ENCODE measurements at places on chromosomes 12 and 14.
A peak's percentile ranks its signal among the peaks of the same experiment; 100 is the strongest.

GRCh38 chr12:47785036-47785886 is 12.2 kb downstream of the SLC48A1 start:
- DNase-seq = no peak

- no peak for DNase-seq
Observed at GRCh38 chr12:9132008-9132535, 16.4 kb upstream of the A2M start.

GRCh38 chr12:13654456-13654855 is 326.9 kb downstream of the GRIN2B start:
- DNase-seq = no peak

DNA sequence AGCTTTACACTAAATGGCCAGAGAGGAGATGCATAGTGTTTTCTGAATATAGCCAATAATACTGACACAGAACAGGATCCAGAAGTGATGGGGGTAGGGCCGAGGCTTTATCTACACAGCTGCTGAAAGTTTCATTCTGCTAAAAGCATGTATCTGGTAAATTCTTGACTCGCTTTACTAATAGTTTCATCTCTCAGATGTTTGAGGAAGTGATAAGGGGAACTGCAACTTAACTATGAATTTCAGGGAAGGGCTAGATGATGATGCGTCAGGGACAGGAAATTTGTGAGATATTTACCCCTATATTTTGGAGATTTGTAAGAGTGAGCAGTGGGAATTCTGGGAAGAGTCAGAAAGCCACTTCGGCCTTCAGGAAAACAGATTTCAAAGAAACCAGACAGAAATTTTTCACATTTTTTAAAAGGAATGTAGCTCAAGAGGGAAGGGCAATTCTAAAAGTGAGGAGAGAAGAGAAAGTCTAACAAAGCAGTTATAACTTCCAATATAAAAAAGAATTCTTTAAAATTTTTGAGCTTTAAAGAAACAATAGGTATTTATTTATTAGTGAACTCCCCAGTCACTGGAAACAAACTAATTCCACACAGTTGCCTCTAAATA is 243.1 kb downstream of the BCAT1 start:
- no peak for DNase-seq

DNA sequence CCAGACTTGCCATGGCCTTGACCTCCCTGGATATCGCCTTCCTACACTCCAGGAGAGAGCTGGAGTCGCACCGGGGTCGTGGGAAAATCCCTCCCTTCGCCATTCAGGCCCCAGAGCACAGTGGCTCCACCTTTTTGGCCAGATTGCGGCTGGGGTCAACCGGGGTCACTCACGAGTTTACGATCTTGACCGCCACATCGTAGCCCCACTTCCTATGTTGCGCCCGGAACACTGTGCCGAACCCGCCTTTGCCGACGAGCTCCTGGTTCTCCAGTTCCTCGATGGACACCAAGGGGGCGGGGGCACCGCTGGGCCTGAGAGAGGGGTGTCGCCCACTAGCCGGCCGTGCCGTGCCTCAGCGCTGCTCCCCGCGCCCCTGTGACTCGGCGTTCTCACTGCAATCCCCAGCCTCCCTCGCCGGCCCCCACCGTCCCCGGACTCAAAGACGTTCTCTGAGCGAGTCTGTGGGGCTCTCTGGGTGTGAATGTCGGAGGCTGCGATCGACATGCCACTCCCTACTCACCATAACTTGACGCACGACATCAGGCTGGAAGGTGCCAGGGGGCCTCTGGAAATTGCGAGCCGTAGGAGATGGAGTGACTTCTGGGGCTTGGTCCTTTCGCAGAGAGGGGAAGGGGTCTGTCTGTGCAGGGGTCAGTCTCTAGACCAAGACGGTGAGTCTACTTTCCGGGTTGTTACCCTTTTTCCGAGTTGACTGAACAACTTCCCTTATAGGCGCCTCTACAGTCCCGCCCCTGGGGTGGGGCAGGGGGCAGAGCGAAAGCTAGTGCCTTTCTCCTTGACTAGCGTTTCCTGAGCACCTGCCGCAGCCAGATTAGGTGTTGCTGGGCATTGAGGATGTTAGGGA is at the start of gene RIPK3:
TSS of gene RIPK3 (minus strand) at position 708 of the 868 bp plus-strand sequence. CDS start at position 543, 165 bp downstream.
- DNase-seq = no peak

GRCh38 chr12:76495556-76495955 is 64.0 kb downstream of the OSBPL8 start:
- DNase-seq = no peak

DNA sequence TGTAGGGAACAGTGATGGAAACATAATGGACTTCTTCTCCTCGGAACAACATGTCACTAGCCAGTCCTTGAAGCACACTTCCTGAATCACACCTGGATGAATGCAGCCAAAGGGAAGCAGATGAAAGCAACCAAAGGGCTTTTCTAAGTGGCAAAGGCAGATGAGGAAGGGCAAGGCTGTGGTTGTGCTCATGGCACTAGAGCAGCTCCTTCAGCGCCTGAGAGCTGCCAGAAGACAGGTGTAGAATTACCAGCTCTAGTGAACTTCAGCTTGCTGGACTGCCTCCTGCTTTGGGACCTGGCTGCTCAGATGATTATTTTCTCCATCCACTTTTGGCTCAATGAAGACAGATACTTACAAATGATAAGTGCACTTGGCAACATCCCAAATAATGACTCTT is 1372.1 kb upstream of the SEL1L start:
- no peak for DNase-seq

DNA sequence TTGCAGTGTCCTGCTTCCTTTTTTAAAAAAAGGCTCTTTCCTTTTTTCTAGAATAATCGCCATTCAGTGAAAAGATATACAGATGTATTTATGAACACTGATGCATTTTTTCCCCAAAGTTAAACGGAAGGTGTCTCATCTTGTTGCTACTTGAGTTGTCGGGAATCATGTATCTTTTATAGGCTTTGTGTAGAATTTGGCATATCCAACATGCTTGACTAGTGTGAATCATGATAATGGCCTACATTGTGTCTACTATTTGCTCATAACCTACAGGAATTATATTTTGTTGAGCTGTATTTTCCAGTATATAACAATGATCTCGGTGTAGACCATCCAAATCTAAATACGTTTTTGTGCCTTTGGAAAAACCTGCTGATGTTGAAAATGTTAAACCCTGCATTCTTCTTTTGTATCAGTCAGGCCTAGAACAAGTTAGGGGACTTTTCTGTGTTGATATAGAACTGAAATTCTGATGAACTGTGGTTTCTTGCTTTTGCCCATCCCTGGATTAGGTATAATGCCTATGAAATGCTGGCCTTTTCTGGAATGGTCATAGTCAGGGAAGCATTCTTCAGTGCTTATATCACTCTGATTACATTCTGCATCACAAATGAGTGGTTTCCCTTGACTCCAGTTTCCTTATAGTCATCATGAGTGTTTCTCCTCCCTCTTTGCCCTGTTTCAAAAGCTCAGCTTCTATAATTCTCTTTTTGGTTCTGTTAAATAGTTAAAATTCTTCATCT is 10.8 kb downstream of the BMAL2 start:
- DNase-seq = peak; percentile 81

DNA sequence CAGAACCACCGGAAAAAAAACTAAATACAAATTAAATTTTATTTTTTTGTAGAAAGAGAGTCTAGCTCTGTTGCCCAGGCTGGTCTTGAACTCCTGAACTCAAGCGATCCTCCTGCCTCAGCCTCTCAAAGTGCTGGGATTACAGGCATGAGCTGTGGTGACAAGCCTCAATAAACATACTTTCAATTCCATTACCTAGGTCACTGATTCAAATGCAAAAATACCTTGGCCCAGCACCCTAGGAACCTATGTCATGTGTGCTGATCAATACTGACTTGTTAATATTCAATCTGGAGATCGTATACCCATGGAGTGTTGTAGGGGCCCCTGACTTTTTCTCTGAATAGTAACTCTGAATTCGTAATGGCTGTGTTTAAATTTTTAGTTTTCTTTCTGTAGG is 7.1 kb upstream of the TMEM30B start:
- no peak for DNase-seq

- no peak for DNase-seq
Observed at GRCh38 chr12:47023311-47023710, 56.1 kb upstream of the PCED1B start.

DNA sequence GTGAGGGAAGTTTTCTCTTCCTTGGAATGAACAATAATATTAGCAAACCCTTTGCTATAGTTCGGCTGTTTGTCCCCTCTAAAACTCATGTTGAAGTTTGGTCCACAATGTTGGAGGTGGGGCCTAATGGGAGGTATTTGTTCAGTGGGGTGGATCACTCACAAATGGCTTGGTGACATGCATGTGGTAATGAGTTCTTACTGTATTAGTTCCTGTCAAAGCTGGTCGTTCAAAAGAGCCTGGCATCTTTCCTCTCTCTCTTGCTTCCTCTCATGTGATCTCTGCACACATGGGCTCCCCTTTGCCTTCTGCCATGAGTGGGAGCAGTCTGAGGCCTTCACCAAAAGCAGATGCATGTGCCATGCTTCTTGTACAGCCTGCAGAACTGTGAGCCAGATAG is 13.1 kb upstream of the PPP4R4 start:
- DNase-seq = no peak

DNA sequence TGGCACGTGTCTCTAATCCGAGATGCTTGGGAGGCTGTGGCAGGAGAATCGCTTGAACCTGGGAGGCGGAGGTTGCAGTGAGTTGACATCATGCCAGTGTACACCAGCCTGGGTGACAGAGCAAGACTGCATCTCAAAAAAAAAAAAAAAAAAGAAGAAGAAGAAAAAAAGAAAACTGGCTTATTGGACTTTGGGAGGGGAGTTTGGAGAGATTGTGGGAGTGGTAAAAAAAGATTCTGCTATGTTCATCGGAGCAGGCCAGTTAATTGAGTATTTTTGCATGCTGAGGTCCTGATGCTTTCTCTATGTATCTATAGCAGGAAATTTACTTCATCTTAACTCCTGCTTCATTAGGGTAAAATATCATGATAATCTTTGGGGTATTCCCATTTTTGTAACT is 11.6 kb downstream of the CNOT2 start:
- no peak for DNase-seq

GRCh38 chr14:104953896-104954656 is 24.1 kb downstream of the AHNAK2 start:
- no peak for DNase-seq

DNA sequence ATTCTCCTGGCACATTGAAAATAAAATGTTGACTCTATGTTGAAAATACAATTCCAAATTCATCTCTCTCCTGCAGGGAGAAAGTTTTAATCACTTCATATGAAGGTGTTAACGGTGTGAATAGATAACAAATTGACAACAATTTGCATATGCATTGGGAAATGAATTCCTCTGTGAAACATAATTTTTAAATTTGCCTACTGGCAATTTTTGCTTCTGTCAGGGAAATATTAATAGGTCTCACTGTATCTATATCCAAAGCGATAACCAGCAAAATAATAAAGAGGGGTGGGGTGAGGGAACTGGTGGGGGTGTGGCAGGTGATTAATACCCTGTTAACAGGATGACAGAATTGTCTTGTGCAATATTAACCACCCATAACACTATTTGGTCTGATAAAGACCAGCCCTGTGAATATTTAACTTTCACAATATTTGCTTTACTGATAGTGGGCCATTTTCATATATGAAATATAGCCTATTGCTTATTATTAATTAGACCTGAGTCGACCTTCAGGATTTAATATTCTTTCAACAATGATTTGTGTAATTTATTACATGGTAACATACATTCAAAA is 239.0 kb upstream of the SSTR1 start:
- no peak for DNase-seq

- no peak for DNase-seq
Observed at GRCh38 chr12:26642361-26642760, 190.6 kb downstream of the ITPR2 start.

GRCh38 chr12:122322501-122322900 is 56.2 kb upstream of the VPS33A start:
- no peak for DNase-seq

DNA sequence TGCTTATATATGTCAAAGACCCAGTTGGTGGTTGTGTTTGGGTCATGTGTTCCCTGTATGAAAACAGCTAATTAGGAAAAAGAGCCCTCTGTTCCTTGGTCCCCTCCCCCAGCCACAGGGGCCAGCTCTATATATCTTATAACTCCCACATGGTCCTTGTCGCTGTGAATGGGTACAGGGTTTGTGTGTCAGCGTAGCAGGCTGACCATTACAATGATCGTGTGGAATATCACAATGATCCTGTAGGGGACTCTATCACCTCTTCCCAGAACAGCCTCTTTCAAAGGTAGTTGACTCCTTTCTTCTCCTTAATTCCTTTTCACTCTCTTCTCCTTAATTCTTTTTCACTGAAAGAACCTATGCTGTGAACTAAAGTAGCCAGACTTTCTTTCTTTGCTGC is 51.6 kb upstream of the RIC8B start:
- no peak for DNase-seq

DNA sequence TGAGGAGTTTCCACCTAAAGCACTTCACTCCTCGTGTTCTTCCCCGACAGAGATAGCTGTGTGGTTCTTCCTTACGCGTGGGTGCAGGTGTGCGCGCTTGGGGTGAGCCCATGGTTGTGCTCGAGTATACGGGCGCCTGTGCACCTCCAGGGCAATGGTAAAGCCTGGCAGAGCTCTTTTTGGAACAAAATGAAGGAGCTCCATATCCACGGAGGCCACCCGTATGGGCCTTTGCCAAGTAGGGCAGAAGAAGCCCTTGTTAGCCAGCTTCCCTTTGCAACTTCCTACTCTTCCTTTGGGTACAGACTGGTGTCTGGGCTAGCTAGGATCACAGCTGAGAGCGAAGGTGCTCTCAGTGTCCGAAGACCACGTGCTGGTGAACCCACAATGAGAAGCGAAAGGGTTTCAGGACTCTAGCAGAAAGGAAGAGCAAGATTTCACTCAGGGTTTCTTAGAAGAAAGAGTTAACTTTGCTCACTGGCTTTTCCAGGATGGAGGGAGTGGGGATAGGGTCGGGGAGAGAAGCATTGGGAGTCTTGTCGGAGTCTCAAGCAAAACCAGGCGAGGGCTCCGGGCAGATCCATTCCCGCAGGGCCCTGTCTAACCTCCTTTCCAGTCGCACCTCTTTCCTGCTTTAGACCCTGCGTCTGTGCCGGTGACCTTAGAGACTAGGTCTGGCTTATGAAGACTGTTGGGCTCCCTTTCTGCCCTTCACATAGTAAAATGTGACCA is 960 bp upstream of the LRFN5 start:
- DNase-seq = no peak

Data from GM04503 (cell line).